ENCODE measurements at places on chromosomes 7 and 10. TPM values are rescaled to one million over a fixed set of nuclear protein-coding genes. Genes with fewer than 3 reads are reported as not detected.

Gene NPY
- total RNA-seq = not detected

Gene PTPRN2
- total RNA-seq = 1.1 TPM

Gene EGFR
- 156 TPM for total RNA-seq

Gene GLRX3
- 188 TPM for total RNA-seq

Gene KIAA1549
- 14.1 TPM for total RNA-seq

Gene PKD2L1
- not detected for total RNA-seq

Gene MBL2
- not detected for total RNA-seq

Gene CRTAC1
- 0.23 TPM for total RNA-seq

Gene TCF7L2
- 45.2 TPM for total RNA-seq

Gene CLCN1
- total RNA-seq = 0.15 TPM

- no peaks in the 10 kb centered on the region for H3K36me3 ChIP-seq
- DNase-seq = no peak
- no peaks in the 10 kb centered on the region for H3K27me3 ChIP-seq
- no peak overlapping the region for H3K27ac ChIP-seq
These were observed 185.4 kb upstream of the SHH start for GRCh38 chr7:155997431-155998327.

DNA sequence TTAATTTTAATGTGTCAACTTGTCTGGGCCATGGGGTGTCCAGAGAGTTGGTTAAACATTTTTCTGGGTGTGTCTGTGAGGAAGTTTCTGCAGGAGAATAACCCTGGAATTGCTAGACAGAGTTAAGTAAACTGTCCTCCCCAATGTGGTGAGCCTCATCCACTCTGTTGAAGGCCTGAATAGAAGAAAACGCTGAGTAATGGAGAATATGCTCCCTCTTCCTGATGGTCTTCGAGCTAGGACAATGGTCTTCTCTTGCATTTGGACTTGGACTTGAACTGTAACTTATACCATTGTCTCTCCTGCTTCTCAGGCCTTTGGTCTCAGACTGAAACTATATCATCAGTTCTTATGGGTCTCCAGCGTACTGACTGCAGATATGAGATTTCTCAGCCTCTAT lies 296.0 kb upstream of the IMMP2L start:
- H3K4me3 ChIP-seq = no peak overlapping the region
- H3K27ac ChIP-seq = no peak overlapping the region
- no peaks in the 10 kb centered on the region for H3K27me3 ChIP-seq
- no peaks in the 10 kb centered on the region for H3K4me1 ChIP-seq
- DNase-seq = no peak

- H3K4me1 ChIP-seq = no peaks in the 10 kb centered on the region
- no peak overlapping the region for H3K27ac ChIP-seq
- no peaks in the 10 kb centered on the region for H3K36me3 ChIP-seq
- H3K4me3 ChIP-seq = no peak overlapping the region
These were observed 56.0 kb downstream of the CPXM2 start for GRCh38 chr10:123835575-123835974.

- H3K27me3 ChIP-seq = no peaks in the 10 kb centered on the region
- peaks cover 8% of the 10 kb centered on the region for H3K4me1 ChIP-seq
- H3K4me3 ChIP-seq = no peak overlapping the region
These were observed 681 bp upstream of the SPOCK2 start for GRCh38 chr10:72088889-72089575.

DNA sequence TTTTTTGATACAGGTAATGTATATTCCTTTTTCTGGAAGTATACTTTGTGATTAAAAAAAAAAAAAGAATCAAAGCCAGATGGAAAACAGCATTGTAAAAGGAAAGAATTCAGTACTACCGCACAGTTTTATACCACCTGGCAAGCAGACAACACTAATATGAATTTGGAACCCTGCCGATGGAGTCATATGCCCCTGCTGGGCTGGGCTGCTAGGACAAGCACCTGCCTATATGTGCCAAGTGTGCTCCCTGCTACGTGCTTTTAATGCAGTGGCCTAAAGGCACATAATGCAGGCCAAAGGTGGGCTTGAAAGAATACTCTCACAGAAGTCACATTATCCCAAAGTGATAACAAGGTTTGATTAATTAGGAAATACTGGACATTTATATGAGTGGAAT lies 29.8 kb upstream of the WAC start:
- no peak overlapping the region for H3K27ac ChIP-seq
- no peaks in the 10 kb centered on the region for H3K4me1 ChIP-seq
- DNase-seq = no peak
- H3K27me3 ChIP-seq = no peaks in the 10 kb centered on the region

DNA sequence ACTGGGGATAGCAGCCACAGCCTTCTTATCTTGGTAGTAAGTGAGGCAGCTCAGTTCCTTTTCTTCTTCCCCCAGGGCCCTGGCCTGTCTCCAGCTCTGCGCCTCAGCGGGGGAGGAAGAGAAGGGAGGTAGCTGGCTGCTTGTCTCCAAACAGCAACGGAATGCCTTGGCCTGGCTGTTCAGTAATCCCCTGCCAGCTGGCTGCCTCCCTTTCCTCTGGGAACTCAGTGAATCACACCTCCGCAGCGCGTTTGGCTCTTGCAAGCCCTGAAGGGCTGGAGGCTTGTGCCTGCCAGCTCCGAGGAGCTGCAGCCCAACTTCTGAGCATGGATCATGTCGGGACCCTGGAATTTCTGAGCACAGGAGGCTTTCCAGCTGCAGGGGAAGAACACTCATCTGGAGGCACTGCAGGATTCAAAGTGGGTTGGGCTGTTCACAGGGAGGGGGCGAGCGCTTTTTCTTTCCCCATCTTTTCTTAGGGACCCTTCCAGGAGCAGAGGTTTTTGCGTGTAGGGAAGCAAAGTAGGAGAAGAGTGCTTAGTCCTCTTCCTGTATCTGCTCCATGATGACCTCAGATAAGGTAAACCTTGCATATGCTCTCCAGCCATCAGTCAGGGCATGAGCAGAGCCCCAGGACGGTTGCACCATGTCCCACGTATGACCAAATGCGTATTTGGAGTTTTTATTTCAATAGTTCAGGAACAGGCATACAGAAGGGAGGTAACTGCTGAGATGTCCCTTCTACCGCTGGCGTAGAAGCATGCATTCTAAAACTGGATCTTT lies 253.2 kb upstream of the INHBA start:
- H3K36me3 ChIP-seq = no peaks in the 10 kb centered on the region
- no peak overlapping the region for H3K4me3 ChIP-seq
- no peaks in the 10 kb centered on the region for H3K27me3 ChIP-seq
- H3K4me1 ChIP-seq = peaks cover 26% of the 10 kb centered on the region
- no peak for DNase-seq

GRCh38 chr7:98493030-98493778 lies 92.3 kb upstream of the BAIAP2L1 start:
- no peak overlapping the region for H3K27ac ChIP-seq
- H3K36me3 ChIP-seq = no peaks in the 10 kb centered on the region
- no peak for DNase-seq
- H3K4me1 ChIP-seq = no peaks in the 10 kb centered on the region

- peak overlapping the region; percentile 53 for H3K4me3 ChIP-seq
- no peaks in the 10 kb centered on the region for H3K36me3 ChIP-seq
- no peak for DNase-seq
- H3K4me1 ChIP-seq = peaks cover 8% of the 10 kb centered on the region
- peak overlapping the region; percentile 75 for H3K27ac ChIP-seq
These were observed 624 bp upstream of the ZNF783 start for GRCh38 chr7:149261316-149261828.

DNA sequence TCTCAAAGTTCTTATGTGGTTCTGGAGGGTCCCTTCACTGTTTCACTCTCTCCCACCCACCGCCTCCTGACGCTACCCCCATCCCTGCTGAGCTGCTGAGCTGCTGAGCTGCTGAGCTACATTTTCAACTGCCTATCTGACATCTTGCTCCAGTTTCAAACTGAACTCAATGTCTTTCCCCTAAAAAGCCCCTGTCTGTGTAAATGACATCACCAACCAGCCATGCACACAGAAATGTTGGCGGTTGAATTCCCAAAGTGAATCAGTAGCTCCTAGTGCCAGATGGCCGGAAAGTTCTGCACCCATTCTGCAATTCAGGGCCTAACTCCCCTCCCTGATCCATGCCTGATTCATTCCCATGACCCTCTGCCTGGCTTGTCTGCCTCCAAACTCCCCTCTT lies 71.2 kb downstream of the WNT2 start:
- H3K27ac ChIP-seq = no peak overlapping the region
- no peaks in the 10 kb centered on the region for H3K4me1 ChIP-seq
- H3K4me3 ChIP-seq = no peak overlapping the region
- DNase-seq = no peak

- H3K4me1 ChIP-seq = no peaks in the 10 kb centered on the region
- no peak overlapping the region for H3K4me3 ChIP-seq
- DNase-seq = no peak
- no peaks in the 10 kb centered on the region for H3K36me3 ChIP-seq
- no peaks in the 10 kb centered on the region for H3K27me3 ChIP-seq
These were observed 138.9 kb upstream of the AHR start for GRCh38 chr7:17159500-17160037.

DNA sequence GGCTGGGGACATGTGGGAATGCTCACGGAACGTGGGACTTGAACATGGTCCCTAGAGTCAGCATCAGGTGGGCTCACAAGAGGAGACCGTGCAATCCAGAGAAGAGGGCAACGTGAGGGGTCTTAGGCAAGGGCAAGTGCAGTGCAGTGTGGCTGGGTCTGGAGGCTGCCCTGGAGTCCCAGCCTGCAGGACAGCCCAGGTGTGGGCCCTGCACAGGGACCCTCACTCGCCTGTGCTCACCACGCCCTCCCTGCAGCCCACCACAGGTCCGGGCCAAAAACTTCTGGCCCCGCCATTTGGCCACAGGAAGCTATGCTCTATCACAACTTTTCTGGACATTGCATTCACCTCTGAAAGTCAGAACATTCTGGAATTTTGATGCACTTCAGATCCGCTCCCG lies 133.5 kb downstream of the PAXIP1 start:
- no peaks in the 10 kb centered on the region for H3K36me3 ChIP-seq
- no peak overlapping the region for H3K27ac ChIP-seq
- no peaks in the 10 kb centered on the region for H3K4me1 ChIP-seq
- no peak for DNase-seq
- no peak overlapping the region for H3K4me3 ChIP-seq

GRCh38 chr7:111873326-111873646 lies 311.0 kb upstream of the IMMP2L start:
- H3K27ac ChIP-seq = no peak overlapping the region
- H3K4me1 ChIP-seq = no peaks in the 10 kb centered on the region
- H3K4me3 ChIP-seq = no peak overlapping the region
- H3K27me3 ChIP-seq = no peaks in the 10 kb centered on the region
- no peak for DNase-seq
- H3K36me3 ChIP-seq = no peaks in the 10 kb centered on the region

- H3K27me3 ChIP-seq = no peaks in the 10 kb centered on the region
- H3K4me1 ChIP-seq = no peaks in the 10 kb centered on the region
- no peak overlapping the region for H3K4me3 ChIP-seq
- no peaks in the 10 kb centered on the region for H3K36me3 ChIP-seq
- peak; percentile 50 for DNase-seq
- H3K27ac ChIP-seq = no peak overlapping the region
These were observed 30.9 kb upstream of the SMKR1 start for GRCh38 chr7:129471402-129471827.

DNA sequence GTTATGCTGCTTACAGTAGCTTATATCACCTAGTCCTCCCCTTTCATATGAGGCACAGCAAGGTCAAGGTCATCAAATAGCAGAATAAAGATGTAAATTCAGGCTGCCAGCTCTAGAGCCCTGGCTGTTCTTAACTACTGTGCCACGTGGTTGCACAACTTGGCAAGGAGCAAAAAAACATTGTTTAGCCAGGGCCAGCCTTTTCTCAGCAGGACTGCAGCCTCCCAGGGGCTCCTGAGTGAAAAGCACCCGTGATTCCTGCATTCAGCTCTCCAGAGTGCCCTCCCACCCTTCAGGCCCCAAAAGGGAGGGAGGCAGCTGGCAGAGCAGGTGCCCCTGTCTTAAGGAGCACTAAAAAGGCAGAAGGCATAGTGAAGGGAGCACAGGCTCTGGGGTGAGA lies 31.8 kb upstream of the TM9SF3 start:
- no peak for DNase-seq
- H3K27ac ChIP-seq = no peak overlapping the region
- H3K4me1 ChIP-seq = no peaks in the 10 kb centered on the region
- H3K4me3 ChIP-seq = no peak overlapping the region
- no peaks in the 10 kb centered on the region for H3K27me3 ChIP-seq

- DNase-seq = peak; percentile 7
- H3K4me3 ChIP-seq = no peak overlapping the region
- H3K27me3 ChIP-seq = no peaks in the 10 kb centered on the region
- no peaks in the 10 kb centered on the region for H3K4me1 ChIP-seq
- no peaks in the 10 kb centered on the region for H3K36me3 ChIP-seq
These were observed 284.7 kb upstream of the AKR1E2 start for GRCh38 chr10:4541292-4541691.

GRCh38 chr10:21110358-21110757 lies 213.2 kb upstream of the NEBL start:
- H3K4me1 ChIP-seq = no peaks in the 10 kb centered on the region
- no peaks in the 10 kb centered on the region for H3K27me3 ChIP-seq
- no peaks in the 10 kb centered on the region for H3K36me3 ChIP-seq
- DNase-seq = no peak
- no peak overlapping the region for H3K27ac ChIP-seq

DNA sequence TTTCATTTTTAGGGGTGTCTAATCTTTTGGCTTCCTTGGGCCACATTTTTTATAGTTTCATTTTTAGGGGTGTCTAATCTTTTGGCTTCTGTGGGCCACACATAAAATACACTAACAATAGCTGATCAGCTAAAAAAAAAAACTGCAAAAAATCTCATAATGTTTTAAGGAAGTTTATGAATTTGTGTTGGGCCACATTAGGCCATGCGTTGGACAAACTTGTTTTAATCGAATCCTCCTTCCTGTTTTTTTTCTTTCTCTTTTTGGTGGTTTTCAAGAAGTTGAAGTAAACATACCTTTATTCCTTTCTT lies 37.4 kb downstream of the ZNRF2 start:
- H3K4me3 ChIP-seq = peak overlapping the region; percentile 25
- H3K27ac ChIP-seq = peak overlapping the region; percentile 77
- H3K4me1 ChIP-seq = peaks cover 41% of the 10 kb centered on the region
- no peaks in the 10 kb centered on the region for H3K27me3 ChIP-seq

GRCh38 chr10:125591886-125592285 lies 91.1 kb downstream of the TEX36 start:
- no peak overlapping the region for H3K27ac ChIP-seq
- H3K27me3 ChIP-seq = 0 out of 2 replicates have a peak, but pooled peaks cover 2% of the 10 kb centered on the region
- H3K4me1 ChIP-seq = no peaks in the 10 kb centered on the region
- DNase-seq = no peak
- H3K4me3 ChIP-seq = no peak overlapping the region

DNA sequence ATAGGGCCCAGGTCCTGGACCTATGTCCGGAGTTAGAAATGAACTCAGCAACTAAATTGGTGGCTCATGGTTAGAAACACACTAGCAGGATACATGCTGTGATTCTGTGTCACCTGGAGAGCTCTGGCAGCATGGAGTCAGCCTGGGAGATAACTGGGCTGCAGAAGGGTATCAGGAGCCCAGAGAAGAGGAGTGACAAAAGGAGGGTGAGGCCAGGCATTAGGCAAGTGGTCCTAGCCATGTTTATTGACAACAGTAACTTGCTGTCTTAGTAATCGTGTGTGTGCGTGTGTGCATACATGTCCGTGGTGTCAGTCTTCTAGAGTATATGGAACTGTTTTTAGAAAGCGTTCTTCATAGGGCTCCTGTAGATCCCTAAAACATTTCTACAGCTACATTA lies 157.5 kb upstream of the PHYHIPL start:
- no peaks in the 10 kb centered on the region for H3K27me3 ChIP-seq
- no peaks in the 10 kb centered on the region for H3K4me1 ChIP-seq
- DNase-seq = no peak
- no peaks in the 10 kb centered on the region for H3K36me3 ChIP-seq
- H3K4me3 ChIP-seq = no peak overlapping the region

- no peak overlapping the region for H3K4me3 ChIP-seq
- H3K4me1 ChIP-seq = no peaks in the 10 kb centered on the region
- H3K27me3 ChIP-seq = peaks cover 6% of the 10 kb centered on the region
- no peak overlapping the region for H3K27ac ChIP-seq
- DNase-seq = no peak
- no peaks in the 10 kb centered on the region for H3K36me3 ChIP-seq
These were observed 125.3 kb downstream of the ADARB2 start for GRCh38 chr10:1611936-1612550.
